EL (cell line): ENCODE measurements at places on chromosomes 3 and 15.

DNA sequence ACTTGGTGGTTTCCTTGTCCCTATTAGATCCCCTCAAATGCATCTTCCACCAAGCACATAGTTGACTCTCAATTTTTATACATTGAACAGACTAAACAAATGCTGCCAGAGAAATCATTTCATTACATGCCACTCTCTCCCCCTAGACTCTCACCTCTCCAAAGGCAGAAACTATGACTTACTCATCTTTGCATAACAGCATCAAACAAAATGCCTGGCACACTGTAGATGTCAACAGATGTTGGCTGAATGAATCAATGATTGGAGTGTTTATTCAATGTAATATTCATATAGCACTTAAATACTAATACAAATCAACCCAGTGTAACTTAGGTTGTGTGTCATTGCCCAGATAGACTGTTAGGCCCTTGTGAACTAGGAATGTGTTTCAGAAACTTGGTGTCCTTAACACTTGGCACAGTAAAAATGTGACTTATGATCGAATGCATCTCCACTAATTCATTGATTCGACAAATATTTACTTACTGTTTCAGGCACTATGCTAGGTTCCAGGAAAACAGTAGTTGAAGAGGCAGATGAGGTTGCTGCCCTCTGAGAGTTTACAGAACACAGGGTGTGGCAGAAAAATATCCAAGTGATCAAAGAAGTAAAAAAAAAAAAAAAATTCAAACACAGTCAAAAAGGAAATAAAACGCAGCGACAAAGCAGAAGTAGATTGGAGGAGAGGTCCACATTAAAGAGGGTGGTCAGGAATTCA, 188.5 kb upstream of the LRRN1 start:
- no peak for DNase-seq

- no peak for DNase-seq
Observed at GRCh38 chr15:68676011-68676605, 97.3 kb downstream of the CORO2B start.

DNA sequence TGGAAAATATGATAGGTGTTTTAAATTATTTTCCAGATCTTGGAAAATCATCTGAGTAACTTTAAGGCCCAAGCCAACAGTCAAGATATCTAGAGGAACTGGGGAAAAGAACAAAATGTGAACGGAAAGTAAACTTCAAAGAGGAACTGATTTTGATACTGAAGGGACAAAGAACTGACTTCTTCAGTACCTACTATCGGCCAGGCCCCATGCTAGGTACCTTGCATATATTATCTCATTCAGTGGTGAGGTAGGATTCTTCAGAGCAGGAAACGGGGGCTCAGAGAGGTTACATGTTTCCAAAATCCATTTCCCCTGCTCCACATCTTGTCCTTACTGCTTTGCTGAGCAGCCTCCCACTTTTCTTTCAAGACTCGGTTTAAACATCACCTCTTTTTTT, 9.8 kb upstream of the ZNF710 start:
- no peak for DNase-seq

- DNase-seq: peak; percentile 74
Observed at GRCh38 chr15:55993804-55994560, 570 bp upstream of the NEDD4 start.

GRCh38 chr3:40414270-40414669, 27.3 kb downstream of the ENTPD3 start:
- DNase-seq: no peak

DNA sequence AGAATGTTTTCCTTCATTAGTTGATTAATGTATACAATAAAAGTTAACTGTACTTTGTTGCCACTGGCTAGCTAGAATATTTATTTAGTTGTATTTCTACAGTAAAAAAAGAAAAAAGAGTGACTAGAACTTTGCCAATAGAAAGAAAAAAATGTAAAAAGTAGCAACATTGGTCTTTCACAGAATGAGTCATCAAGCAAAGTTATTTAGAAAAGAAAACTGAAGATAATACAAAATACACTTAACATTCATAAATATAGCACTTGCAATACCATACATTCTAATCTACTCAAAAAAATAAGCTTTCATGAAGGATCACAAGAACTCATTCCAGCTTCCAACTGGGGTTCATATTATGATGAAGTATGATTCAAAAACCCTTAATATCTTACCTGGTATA, 83.4 kb downstream of the AQR start:
- DNase-seq: peak; percentile 10

DNA sequence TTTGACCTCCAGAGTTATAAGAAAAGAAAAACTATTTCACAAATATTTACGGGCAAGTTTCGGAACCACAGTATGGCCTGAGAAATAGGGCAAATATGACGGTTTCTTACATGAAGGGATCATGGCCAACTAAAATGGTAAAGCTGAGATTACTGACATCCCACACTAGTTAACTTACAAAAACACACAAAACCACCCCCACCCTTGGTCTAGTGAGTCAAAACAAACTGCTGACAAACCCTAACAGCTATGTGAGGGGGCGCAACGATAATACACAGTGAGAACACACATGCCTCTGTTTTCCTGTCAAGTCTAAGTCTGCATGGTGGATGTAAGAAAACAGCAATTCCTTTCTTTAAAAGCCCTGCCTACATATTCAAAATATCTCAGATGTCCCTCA, 32.3 kb downstream of the CBLB start:
- peak; percentile 77 for DNase-seq

DNA sequence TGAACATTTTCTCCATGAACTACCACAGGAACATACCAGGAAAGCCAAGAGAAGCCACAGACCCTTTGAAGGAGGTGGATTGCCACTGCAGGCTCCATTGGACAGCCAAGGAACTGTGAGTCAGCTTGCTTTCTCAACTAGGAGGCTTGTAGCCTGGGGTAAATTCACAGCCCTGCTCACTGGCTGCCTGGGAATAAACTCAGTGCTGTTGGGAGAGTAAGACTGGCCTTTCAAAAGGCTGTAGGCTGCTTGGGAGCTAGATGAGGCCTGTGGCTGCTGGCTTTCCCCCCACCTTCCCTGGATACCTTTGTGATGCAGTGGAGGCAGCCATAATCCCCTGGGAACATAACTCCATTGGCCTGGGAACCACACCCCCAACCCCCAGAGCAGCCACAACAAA, 223.5 kb upstream of the RBMS3 start:
- peak; percentile 71 for DNase-seq

DNA sequence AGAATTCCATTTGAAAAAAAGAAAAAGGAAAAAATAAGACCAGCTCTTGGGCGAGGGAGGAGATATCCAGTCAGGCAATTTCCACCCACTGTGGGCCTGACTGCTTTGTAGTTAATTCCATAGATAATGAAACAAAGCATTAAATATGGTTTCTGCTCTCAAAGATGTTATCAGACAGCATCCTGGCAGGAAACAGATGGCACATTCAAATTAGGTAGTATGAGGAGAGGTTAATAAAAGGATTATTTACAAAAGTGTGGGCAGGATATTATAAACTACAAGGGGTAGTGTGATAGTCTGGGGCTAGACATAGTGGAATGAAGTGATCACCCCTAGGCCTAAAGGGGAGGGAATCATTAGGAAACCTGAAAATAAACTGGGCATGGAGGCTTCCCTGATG, 193.2 kb downstream of the CLSTN2 start:
- DNase-seq: no peak

GRCh38 chr15:100060276-100060926, 281.4 kb downstream of the ADAMTS17 start:
- no peak for DNase-seq

DNA sequence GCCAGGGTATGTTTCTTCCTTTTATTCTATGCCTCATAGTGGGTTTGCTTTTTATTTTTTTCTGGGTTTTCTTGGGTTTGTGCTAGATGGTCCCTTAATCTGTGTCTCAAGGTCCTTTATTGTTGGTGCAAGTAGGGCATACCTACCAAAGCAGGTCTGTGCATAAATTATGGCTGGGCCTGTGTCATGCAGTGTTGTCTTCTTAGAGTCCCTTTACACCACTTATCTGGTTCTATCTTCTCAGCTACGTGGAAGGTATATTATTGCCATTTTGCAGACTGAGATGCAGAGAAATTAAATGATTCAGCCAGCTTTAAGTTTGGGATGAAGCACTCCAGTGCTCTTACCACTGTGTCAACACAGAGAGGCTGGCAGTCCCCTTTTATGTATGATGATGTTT, 293.5 kb upstream of the SOX2 start:
- no peak for DNase-seq

- DNase-seq: no peak
Observed at GRCh38 chr3:188147782-188148181, 6.2 kb upstream of the LPP start.

GRCh38 chr3:44363591-44363990, 25.0 kb downstream of the TCAIM start:
- no peak for DNase-seq

DNA sequence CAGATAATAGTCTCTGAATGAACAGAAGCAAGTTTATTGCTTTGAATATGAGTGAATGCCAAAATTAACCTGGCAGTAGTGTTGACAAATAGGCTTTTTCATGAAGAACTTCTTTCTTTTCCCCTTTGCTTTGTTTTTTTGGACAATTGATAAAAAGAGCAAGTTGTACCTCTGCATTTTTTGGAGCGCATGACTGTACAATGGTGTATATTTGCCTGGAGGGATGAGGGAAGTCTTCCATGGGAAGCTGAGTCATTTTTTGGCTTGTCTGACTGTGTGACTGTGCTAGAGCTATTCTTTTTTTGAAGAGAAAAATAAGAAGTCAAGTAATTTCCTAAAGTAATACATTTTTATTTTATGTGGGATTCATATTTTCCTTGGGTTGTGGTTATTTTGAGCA, 186.9 kb downstream of the KLHL25 start:
- DNase-seq: peak; percentile 87

- DNase-seq: no peak
Observed at GRCh38 chr3:164476631-164477030, 601.7 kb downstream of the SI start.

- DNase-seq: no peak
Observed at GRCh38 chr3:139577909-139578308, 38.4 kb upstream of the RBP1 start.

DNA sequence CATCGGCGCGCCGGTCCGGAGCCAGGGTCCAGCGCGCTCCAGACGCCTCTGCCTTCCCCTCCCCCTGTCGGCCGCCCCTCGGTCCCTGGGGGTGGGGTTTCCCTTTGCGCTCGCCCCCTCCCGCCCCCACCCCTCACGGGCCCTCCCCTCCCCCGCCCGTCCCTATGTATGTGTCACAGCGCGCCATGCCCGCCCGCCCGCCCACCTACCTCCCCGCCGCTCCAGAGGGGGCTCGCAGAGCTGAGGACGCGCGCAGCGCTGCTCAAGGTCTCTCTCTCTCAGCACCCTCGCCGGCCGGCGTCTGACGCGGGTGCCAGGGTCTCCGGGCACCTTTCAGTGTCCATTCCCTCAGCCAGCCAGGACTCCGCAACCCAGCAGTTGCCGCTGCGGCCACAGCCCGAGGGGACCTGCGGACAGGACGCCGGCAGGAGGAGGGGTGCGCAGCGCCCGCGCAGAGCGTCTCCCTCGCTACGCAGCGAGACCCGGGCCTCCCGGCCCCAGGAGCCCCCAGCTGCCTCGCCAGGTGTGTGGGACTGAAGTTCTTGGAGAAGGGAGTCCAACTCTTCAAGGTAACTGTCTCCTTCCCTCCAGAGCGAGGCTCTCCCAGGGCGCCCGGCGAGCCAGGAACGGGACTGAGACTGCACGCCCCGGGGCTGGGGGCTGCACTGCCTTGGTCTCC, at the start of gene ACAN:
Gene ACAN (plus strand): TSS at position 196 of the 679 bp plus-strand sequence. CDS start 32,771 bp downstream, outside the sequence.
- DNase-seq: no peak

DNA sequence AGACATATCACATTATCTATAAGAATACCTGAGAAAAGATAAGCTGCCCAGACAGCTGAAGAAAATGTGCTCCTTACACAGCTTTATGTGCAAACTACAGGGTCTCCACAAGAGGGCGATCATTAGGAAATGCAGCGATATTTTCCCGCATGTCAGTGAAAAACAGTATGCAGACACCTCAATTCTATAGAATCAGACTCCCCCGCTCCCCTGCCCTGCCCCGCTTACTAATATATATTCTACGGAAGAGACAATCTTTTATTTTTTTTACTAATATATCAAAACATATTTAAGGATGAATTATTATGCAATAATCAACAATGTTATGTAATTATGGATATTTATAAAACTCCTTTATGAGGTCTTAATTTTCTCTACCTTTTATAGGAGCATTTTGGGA, 681.3 kb downstream of the ROBO1 start:
- peak; percentile 64 for DNase-seq

- peak; percentile 48 for DNase-seq
Observed at GRCh38 chr3:5122741-5123706, 932 bp downstream of the ARL8B start.

GRCh38 chr3:72665701-72666446, 182.4 kb downstream of the SHQ1 start:
- DNase-seq: no peak

GRCh38 chr3:162534431-162534830, 1037.8 kb downstream of the OTOL1 start:
- no peak for DNase-seq

GRCh38 chr15:73227433-73228056, 141.2 kb downstream of the HCN4 start:
- no peak for DNase-seq

- DNase-seq: peak; percentile 57
Observed at GRCh38 chr3:150721285-150722130, 17.8 kb upstream of the ERICH6 start.

DNA sequence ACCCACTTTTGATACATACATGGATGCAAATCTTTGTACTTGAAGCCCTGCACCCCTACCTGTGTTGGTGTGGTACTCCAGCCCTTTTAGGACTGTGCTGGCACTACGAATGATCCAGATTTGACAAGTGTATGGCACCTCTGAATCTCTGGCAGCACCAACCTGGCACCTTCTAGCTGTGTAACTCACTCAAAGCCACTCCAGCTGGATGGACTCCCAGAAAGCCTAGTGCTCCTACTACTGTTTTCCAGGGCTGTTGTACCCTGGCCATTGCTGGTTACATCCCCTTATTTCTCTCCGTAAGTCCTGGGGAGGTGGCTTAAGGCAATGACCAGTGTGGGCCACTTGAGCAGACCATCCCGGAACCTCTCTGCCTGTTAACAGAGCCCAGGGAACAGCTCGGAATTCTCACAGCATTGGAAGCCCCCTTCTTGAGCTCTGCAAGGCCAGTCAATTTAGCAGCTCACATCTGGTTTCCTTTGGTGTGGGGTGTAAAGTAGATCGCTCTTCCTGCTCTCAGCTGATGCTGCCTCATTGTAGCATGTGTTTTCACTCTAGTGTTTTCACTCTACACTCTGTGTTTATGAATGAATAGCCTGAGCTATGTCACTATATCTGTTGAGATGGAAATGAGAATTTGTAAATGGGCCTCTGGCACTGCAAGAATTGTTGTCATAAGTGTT, 12.2 kb downstream of the CALML4 start:
- no peak for DNase-seq

DNA sequence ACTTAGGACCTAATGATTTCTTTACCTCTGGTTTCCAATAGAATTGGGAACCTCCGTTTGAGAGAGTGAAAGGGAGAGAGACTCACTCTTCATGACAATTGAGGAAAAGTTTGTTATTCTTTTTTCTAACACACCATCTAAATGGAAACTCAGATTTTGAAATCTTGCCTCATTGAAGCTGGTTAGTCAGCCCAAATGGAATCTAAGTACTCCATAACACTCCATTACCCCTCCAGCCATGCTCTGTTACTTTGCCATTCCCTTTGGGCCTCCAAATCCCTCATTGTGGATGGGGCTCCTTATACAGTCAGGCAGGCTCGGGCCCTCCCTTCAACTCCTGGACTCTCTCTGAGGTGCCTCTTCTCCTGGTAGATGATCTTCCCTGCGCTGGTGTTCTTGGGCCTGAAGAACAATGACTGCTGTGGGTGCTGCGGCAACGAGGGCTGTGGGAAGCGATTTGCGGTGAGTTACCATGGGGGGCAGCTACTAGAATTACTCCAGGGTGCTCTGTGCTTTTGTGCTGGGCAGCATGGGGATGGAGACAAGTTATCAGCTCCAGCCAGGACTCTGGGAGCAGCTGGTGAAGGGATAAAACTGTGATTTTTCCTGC, 1.1 kb downstream of the TM4SF4 start:
- DNase-seq: no peak
